ENCODE measurements at places on chromosomes 2 and 18.
A peak's percentile ranks its signal among the peaks of the same experiment; 100 is the strongest.

- DNase-seq = no peak
These were observed 2.7 kb downstream of the ST8SIA5 start for GRCh38 chr18:46754188-46754587.

DNA sequence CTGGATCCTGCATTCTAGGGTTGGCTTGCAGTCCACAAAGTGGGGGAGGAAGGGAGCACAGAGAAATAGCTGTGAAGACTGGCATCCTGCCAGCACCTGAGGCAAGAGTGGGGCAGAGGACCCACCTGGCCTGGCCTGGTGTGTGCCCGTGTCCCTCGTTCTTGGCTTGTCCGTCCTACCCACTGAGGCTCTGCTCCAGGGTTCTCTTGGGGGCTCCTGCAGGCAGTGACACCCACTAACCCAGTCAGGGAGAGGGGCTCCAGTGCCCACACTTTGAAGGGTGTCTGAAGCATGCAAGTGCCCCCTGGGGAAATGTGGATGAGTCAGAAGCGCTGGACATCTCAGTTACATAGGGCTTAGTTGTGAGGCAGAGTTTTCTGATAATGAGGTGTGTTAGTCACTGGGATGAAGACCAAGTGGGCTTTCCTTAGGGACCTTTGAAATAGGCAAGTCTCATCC, 79.4 kb downstream of the SLC4A3 start:
- DNase-seq = no peak

DNA sequence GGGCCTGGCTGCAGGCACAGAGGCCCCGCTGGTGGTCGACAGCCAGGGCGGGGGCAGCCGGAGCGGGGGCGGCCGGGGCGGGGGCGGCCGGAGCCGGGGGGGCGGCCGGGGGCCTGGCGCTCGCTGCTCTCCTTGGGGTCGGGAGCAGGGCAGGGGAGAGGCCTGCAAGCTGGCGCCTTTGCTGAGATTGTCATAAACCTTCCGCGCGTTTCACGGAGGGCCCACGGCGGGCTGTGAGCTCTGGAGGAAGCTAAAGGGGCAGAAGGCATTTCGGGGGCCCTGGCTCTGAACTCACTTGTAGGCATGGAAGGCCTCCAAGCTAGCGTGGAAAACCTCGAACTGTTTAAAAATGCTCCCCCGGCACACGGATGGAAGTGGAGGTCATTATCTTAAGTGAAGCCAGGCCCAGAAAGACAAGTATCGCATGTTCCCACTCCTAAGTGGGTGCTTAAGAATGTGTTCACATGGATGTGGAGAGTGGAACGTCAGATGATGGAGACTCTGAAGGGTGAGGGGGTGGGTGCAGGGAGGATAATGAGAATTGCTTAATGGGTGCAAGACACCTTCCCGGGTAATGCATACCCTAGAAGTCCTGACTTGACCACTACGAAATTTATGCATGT, 629 bp downstream of the PRELID3A start:
- peak; percentile 61 for DNase-seq

DNA sequence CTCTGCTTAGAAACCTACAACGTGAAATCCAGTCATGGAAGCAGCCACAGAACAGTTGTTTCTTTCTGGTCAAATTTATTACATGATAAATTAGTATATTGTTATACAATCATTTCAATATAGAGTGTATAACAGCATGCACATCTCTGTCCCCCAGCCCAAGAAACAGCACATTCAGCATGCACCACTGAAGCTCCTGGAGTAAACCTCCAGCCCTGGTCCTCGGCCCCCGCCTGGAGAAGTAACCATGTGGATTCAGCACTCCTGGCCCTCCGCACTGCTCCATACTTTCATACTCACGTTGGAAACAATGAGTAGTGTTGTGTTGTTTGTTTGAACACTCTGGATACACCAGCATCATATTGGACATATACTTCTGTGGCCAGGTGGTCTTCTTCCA, 15.3 kb upstream of the ID2 start:
- DNase-seq = no peak

DNA sequence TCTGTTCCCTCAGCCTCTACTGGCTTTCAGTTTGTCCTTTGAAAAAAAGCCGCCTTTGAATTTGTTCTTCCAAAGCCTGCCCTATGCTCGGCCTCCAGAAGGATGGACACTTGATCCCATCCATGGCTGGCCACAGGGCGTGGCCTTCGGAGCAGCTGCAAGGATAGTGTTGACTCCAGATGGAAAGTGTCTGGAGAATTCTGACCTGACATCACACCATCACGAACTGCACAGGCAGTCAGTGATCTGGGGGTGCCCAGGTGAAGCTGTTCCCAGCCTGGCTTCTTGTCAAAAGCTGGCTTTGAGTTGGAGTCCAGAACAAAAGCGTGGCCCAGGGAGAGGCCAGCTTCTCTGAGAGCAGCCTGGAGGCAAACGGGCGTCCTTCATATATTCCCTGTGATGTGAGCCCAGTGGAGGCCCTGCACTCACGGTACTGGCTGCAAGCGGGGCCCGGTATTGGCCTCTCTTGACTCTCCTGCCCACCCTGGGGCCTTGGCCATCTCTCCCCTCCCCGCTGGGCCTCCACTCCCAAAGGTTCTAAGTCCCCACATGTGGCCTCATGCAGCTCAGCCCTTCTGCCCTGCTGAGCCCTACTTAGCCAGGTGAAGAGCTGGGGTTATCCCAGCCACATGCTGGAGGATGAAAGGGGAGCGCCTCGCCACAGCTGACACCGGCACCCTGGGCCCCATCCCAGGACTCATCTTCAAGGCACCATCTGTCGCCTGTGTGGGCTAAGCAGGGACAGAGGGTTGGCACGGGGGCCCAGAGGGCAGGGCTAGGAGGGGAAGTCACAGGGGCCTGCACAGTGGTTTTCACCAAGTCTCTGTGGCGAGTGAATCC, 20.4 kb upstream of the ATOH8 start:
- no peak for DNase-seq

GRCh38 chr18:50429207-50429948, 54.5 kb downstream of the SKA1 start:
- DNase-seq = peak; percentile 58

- no peak for DNase-seq
These were observed 732.7 kb upstream of the FANCL start for GRCh38 chr2:58973811-58974281.

GRCh38 chr2:164761737-164762460, 79.7 kb downstream of the COBLL1 start:
- no peak for DNase-seq

GRCh38 chr2:119574108-119574815, 30.0 kb downstream of the CFAP221 start:
- DNase-seq = no peak

- DNase-seq = no peak
These were observed 16.8 kb upstream of the BOK start for GRCh38 chr2:241541564-241542277.

- no peak for DNase-seq
These were observed 18.4 kb downstream of the NAPG start for GRCh38 chr18:10544093-10544748.

- DNase-seq = no peak
These were observed 50.1 kb downstream of the SLC14A1 start for GRCh38 chr18:45774065-45774521.

DNA sequence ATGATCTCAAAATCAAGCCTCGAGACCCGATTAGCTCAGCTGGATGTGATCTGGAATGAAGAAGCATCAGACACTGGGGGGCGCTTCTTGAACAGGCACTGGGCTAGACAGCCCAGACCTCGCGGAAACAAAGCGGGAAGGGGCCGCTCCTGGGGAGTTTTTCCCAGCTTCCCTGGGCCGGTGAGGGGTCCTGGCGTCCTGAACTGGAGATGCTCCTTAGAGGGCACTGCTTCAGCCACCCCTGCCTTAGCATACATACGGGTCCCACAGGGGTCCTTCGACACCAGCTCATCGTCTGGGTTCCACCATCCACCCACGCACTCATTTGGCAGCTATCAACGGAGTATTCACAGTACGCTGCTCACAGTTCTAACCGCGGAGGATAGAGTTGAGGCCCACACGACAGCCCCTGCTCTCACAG, 146.7 kb downstream of the TSN start:
- DNase-seq = no peak

GRCh38 chr2:236753606-236754270, 184.1 kb downstream of the ACKR3 start:
- no peak for DNase-seq

- no peak for DNase-seq
These were observed 118.9 kb upstream of the COL5A2 start for GRCh38 chr2:189298481-189298880.

DNA sequence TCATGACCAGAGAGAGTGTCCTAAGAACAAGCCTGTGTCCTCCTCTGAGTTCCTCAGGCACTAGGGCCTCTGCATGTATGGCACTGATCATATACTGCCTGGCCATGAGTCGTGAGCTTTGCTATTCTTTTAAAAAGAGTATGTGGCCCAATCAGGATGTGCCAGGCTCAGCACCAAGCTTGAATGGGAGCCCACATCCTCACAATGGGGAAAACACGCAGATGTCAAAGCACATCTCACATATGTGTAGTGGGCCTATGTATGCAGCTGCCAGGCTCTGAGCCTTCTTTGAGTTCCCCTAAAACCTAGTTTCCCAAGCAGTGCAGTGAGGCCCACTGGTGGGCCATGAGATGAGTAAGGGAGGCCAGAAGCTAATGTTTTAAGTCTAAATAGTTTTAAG, 69.9 kb upstream of the SLC1A4 start:
- DNase-seq = no peak

- DNase-seq = peak; percentile 53
These were observed 120.2 kb downstream of the INHBB start for GRCh38 chr2:120465989-120466703.

GRCh38 chr2:187655001-187655400, 100.8 kb upstream of the TFPI start:
- DNase-seq = no peak

DNA sequence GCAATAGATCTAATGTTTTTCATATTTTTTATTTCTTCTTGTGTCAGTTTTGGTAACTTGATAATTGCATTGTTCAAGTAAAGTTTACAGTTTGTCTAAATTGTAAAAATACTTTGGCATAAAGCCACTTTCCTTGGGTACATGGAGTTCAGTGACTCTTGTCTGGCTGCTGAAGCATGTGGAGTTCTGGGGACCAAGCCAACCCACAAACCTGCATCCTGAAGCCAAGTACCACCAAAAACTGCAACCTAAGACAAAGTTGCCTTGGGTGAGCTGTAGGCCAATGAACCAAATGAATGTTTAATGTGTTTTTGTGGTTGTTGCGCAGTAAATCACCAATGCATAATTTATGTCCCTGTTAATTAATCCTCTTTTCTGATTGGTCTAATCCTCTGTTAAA, 872.6 kb downstream of the BCL11A start:
- DNase-seq = no peak

GRCh38 chr18:58633874-58634273, 5.0 kb upstream of the ALPK2 start:
- DNase-seq = no peak

GRCh38 chr18:1746131-1746530, 825.2 kb downstream of the METTL4 start:
- DNase-seq = no peak

DNA sequence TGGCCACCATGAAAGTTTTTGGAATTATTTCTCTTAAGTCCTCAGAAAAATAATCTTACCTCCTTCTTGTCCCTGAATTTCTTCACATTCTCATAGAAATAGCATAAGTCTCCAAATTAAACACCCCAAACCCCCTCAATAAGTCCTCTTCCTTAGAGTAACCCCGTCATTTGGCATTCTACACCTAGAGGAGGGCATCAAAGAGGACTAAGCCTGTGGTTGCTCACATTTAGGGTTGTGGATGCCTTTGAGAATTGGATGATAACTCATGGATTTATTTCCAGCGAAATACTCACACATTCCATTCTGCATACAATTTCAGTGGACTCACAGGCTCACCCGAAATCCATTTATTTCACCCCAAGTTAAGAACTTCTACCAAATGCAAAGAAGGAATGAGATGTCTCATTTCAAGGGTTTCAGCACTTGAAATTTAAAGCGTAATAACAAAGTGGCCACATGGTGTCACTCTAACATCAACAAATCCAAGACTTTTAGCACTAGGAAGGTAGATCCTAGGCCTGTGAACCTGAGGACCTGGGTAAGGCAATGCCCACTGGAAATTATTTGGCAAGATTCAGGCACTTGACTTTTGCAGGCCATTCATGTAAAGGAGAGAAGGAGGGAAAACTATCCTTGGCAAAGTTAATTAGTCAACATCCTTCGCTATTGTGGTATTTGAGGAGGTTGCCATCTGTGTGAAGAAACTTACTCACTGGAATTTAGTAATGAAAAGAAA, 24.6 kb downstream of the DYTN start:
- peak; percentile 17 for DNase-seq

DNA sequence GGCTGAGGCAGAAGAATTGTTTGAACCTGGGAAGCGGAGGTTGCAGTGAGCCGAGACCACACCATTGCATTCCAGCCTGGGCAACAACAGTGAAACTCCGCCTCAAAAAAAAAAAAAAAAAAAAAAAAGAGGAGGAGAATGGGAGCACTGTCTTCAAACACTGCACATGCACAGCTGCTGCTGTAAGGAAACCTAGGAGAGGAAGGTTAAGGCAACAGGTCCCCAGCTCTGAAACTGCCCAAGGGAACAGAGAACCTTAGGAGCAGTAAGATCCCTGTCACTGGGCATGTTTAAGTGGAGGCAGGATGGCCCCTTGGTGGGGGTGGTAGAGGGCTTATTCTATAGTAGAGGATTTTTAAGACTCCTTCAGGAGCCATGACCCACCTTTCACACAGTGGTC, 111.2 kb downstream of the CLIP4 start:
- DNase-seq = no peak

DNA sequence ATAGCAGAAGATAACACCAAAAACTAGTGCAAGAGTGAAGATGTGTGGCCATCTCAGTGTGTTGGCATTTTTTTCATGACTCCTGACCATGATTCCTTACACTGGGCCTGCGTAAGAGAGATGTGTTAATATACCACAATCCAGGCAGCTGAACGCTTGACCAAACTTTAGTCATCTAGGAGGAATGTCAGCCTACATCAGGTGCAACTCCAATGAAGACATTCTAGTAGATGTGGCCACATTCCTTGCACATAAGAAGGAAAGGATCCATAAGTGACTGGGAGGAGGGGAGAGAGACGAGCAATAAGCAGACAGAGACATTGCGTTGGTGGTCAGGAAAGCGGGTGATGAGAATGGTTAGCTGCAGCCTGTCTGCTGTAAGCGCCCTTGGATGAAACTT, 42.6 kb downstream of the CYRIA start:
- DNase-seq = no peak

GRCh38 chr18:67007999-67008398, 404.1 kb upstream of the CDH19 start:
- DNase-seq = no peak

All from lung (tissue), 17 donors.